Psoas muscle (tissue), 8 donors: ENCODE measurements at places on chromosomes 4 and X. TPM values are rescaled to one million over a fixed set of nuclear protein-coding genes. Genes with fewer than 3 reads are reported as not detected.

Gene CDS1
- polyA plus RNA-seq = 0.04 TPM

DNA sequence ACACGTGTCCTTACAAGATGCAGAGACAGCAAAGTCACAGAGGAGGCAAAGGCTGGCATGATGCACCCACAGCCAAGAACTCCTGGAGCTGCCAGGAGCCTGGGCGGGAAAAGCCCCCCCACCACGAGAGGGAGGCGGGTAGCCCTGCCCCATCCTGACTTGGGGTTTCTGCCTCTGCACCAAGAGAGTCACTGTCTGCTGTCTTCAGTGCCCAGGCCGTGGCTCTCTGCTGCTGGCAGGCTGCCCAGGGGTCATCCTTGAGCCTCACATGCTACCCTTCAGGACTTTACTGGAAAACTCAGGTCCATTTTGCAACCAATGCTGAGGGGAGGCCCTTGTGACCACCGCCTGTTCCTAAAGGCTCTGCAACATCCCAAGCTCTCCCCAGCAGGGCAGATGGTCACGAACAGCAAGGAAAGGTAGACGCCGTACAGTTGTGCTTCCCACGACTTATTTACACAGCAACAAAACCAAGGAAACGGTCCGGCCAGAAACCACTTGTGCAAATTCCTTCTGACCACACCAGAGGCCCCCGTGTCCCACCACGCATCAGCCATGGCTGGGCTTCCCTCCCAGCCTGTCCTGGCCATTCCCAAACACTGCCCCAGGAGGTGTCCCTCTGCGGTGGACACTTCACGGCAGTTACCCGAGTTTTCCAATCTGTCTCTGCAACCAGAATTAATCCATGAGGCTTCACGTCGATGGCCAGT lies 56.9 kb downstream of the ACOX3 start:
- DNase-seq = peak; percentile 60

GRCh38 chrX:114015966-114016365 lies 567.9 kb upstream of the HTR2C start:
- DNase-seq = no peak

DNA sequence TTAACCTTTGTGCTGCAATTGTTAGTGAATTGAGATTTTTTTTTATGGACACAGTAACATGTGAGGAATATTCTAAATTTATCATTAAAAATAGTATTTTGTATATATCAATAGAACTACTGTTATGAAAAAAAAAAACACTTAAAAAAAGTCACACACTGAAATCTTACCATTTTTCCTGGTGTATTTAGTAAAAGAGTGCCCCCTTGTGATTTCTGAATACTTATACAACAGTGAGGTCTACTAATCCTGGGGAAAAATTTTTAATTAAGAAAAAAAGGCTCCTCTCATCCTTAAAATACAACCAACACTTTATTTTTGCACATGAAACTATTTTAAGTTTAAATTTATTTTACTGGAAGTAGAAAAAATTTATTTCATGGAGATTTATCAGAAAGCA lies 56.4 kb upstream of the SPOCK3 start:
- DNase-seq = no peak

DNA sequence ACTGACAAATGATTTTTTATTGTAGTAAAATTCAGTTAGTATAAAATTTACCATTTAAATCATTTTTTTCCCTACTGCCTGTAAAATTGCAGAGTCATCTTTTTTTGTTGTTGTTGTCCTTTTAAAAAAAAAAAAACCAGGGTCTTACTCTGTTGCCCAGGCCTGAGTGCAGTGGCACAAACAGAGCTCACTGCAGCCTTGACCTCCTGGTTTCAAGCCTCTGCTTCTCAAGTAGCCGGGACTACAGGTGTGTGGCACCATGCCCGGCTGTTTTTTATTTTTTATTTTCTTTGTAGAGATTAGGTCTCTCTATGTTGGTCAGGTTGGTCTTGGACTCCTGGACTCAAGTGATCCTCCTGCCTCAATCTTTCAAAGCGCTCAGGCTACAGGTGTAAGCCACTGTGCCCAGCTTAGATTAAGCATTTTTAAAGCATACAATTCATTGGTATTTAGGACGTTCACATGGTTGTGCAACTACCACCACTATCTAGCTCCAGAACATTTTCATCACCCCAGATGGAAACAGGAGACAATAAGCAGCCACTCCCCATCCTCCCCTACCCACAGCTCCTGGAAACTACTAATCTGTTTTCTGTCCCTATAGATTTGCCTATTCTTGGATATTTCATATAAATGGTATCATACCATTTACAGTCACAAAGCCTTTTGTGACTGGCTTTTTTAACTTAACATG lies 59.7 kb upstream of the PGRMC2 start:
- DNase-seq = no peak
